ENCODE measurements at places on chromosomes 1 and 21. TPM values are rescaled to one million over a fixed set of nuclear protein-coding genes. Genes with fewer than 3 reads are reported as not detected.

OR2T10 gene
- not detected for polyA plus RNA-seq

FCRL1 gene
- not detected for polyA plus RNA-seq

ISG15 gene
- polyA plus RNA-seq = 220 TPM

PCBP3 gene
- 3.3 TPM for polyA plus RNA-seq

GPR52 gene
- polyA plus RNA-seq = 0.24 TPM

DNALI1 gene
- 41.6 TPM for polyA plus RNA-seq

NEXN gene
- polyA plus RNA-seq = 50.6 TPM

KLHDC7A gene
- not detected for polyA plus RNA-seq

PTPRF gene
- polyA plus RNA-seq = 21.0 TPM

CYYR1 gene
- 106 TPM for polyA plus RNA-seq

SLAMF8 gene
- polyA plus RNA-seq = 24.2 TPM

Data from adrenal gland (tissue), 19 donors.